Left ventricle myocardium inferior (tissue), 1 donor: ENCODE measurements at places on chromosomes 7 and 10.

GRCh38 chr7:82395147-82395546 lies 48.4 kb downstream of the CACNA2D1 start:
- H3K27ac ChIP-seq: no peak overlapping the region
- H3K4me3 ChIP-seq: no peak overlapping the region
- H3K36me3 ChIP-seq: no peaks in the 10 kb centered on the region
- H3K4me1 ChIP-seq: peaks cover 54% of the 10 kb centered on the region

DNA sequence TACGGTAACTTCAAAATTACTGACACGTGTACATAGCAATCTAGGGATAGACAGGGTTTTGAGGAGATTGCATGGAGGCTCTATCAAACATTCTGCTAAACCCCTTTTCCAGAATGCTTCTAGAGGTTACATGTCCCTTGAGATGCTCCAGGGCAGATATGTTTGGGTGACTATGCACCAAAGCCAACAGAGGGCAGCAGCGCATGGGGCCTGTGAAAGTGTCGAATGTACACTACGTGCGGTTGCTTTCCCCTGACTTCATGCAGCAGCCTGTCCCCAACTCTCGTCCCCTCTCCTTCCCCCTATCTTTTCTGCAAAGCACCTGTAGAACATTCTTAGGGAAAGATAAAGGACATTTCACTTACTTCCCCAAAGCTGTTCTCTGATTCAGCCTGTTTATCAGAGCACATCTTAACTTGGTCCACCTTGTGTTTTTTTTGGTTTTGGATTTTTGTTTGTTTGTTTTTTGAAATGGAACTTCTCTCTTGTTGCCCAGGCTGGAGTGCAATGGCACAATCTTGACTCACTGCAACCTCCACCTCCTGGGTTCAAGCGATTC lies 90.2 kb downstream of the UBE3C start:
- H3K4me3 ChIP-seq: no peak overlapping the region
- no peak overlapping the region for H3K27ac ChIP-seq
- H3K4me1 ChIP-seq: peaks cover 10% of the 10 kb centered on the region
- peaks cover 69% of the 10 kb centered on the region for H3K36me3 ChIP-seq

- peaks cover 4% of the 10 kb centered on the region for H3K4me1 ChIP-seq
Observed at GRCh38 chr7:86968618-86969017, 90.8 kb downstream of the ELAPOR2 start.

GRCh38 chr7:5578495-5578894 lies 154.9 kb upstream of the TNRC18 start:
- no peaks in the 10 kb centered on the region for H3K27me3 ChIP-seq
- no peak overlapping the region for H3K27ac ChIP-seq
- DNase-seq: no peak
- peaks cover 30% of the 10 kb centered on the region for H3K4me1 ChIP-seq
- no peak overlapping the region for H3K4me3 ChIP-seq

GRCh38 chr7:39623732-39624441 lies 515 bp downstream of the RALA start:
- peak overlapping the region; percentile 93 for H3K27ac ChIP-seq
- H3K4me3 ChIP-seq: peak overlapping the region; percentile 93
- H3K36me3 ChIP-seq: no peaks in the 10 kb centered on the region
- no peaks in the 10 kb centered on the region for H3K27me3 ChIP-seq

DNA sequence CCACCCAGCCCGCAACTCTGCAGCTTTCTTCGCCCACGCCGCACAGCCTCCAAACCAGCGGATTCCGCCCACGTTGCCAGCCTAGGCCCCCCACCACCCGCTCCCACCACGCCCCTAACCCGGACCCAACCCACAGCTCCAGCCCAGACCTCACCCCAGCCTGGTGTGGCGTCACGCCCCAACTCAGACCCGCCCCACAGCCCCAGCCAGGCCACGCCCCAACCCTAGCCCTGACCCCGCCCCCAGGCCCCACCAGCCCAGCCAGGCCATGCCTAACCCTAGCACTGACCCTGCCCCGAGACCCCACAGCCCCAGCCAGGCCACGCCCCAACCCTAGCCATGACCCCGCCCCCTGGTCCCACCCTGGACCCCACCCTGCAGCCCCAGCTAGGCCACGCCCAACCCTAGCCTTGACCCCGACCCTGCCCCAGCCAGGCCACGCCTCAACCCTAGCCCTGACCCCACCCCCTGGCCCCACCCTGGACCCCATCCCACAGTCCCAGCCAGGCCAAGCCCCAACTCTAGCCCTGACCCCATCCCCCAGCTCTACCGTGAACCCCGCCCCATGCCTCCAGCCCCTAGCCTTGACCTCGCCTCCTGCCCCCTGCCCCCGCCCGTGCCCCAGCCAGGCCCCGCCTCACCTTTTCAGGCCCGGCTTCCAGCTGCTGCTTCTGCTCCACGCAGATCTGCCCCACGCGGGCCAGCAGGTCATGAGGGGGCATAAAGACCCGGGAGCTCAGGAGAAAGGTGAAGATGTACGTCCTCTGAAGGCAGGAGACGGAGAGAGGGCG lies 64.0 kb downstream of the RASGEF1A start:
- H3K36me3 ChIP-seq: no peaks in the 10 kb centered on the region
- H3K27me3 ChIP-seq: peaks cover 46% of the 10 kb centered on the region
- DNase-seq: peak; percentile 38
- peak overlapping the region; percentile 58 for H3K4me3 ChIP-seq
- H3K27ac ChIP-seq: no peak overlapping the region

DNA sequence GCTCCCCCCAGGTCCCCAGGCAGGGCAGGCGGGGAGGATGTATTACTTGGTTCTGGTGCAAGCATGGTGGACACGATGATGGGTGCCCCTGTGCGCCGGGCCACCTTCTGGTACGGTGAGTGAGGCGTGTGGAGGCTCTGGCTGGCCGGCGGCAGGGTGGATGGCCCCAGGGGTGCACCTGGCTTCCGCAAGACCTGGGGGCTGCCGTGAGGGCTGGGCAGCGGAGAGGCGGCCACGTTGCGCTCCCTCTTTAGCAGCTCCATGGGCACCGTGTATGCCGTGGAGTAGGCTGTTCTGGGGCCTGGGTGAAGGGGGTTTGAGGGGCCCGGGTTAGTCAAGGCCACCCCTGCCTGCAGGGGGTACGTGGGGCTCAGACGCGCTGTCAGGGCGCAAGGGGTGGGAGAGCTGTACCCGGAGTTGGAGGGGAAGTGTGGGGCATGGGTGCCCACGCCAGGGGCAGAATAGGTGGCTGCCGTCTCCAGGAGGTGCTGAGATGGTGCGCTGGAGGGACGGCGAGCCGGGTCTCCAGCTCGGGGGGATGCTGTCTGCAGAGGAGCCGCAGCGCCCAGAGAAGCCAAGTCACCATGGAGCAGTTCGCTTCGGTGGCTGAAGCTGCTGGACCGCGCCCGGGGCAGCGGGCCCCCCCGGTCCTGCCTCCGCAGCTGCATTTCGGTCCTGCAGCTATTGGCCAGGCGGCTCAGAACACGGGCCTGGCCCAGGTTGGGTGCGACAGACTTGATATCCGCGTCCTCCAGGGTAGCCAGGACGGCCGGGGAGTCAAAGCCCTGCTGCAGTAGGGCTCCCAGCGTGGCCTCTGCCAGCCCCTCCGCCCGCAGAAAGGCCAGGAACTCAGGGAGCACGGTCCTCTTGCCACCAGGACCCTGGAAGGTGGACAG lies 84.4 kb downstream of the ZRANB1 start:
- peaks cover 89% of the 10 kb centered on the region for H3K4me1 ChIP-seq
- no peak for DNase-seq
- H3K36me3 ChIP-seq: peaks cover 8% of the 10 kb centered on the region
- H3K27me3 ChIP-seq: no peaks in the 10 kb centered on the region

DNA sequence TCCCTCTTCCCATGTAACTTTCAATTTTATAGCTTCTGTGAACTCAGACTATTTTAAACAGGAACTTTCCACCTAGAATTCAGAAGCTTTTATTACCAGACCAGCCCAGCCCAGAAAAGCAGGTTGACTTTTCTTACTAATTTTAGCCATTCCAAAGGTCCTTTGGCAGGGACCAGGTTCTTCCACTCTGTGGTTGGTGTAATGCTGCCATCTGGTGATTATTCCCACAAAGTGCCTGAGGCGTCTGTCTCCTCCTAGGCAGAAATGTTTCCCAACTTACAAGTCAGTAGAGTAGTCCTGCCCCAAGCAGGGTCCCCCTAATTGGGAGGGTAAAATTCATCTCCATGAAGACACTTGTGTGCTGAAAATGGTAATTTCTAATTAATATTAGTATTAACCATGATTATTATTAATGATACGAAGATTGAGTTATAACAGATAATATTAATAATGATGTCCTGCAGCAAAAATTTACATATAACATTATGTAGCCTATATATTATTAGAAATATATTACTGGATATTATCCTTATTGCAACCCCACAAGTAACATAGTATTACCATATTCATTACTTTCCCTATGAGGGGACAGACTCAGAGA lies 53.0 kb upstream of the PPP1R17 start:
- H3K4me1 ChIP-seq: peaks cover 5% of the 10 kb centered on the region
- no peak overlapping the region for H3K4me3 ChIP-seq
- H3K36me3 ChIP-seq: no peaks in the 10 kb centered on the region
- no peak overlapping the region for H3K27ac ChIP-seq
- no peaks in the 10 kb centered on the region for H3K27me3 ChIP-seq
- no peak for DNase-seq

DNA sequence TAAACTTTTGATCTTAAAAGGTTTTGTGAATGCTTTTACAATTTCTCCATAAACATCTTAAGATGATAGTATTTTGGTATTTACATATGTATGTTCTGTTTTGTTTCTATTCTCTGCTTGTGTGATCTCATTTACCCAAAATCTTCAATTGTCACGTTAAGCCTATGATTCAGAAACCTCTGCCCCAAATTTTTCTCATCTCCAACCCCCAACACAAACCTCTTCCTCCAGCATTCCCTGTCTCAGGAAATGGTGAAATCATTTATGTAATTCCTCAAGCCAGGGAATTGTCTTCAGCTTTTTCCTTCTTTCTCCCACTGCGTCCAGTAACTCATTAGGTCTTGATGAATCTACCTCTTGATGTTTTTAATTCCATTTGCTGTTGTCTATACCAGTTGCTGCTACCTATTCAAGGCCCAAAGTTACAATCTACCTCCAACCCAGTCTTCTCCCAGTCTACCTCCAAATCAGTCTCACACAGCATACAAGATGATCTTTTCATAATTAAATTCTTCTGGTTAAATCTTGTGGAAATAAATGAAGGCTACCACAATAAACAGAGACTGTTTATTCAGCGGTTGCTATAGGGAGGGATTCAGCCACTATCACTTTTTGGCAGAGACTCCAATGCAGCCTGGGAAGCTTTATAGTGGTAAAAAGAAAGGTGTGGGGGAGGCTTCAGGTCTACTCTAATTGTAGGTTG lies 5.8 kb downstream of the CFAP69 start:
- H3K27ac ChIP-seq: no peak overlapping the region
- peaks cover 17% of the 10 kb centered on the region for H3K4me1 ChIP-seq
- H3K4me3 ChIP-seq: no peak overlapping the region
- no peak for DNase-seq
- H3K36me3 ChIP-seq: no peaks in the 10 kb centered on the region

DNA sequence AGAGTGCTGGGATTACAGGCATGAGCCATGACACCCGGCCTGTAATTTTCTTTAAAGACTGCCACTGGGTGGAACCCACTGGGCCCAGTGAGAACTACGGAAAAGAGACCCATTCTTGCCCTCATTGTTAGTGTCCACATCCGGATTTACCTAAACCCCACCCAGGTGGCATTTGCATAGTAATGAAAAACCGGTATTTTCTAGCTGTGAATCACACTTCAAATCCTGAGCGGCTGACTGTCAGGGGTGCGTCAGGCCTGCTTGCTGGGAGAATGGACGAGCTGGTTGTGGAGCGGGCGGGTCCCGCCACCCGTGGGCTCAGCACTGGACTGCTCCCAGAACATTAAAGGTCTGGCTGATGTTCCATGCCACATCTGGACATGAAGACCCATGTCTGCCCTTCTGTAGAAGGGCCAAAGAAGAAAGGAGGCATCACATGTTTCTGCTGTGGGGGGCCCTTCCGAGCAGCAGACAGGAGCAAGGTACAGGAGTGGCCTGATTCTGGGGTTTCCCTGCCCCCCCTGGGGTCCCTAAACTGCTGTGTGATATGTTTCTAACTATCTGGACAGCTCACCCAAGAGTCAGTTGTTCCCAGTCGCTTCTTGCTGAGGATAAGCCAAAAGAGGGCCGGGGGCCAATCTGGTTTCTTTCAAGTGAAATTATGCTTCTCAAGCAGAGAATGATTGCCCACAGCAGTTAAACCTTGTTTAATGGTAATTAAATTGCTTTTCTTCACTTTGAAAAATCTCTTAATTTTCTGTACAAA lies 46.4 kb downstream of the KIAA1217 start:
- no peaks in the 10 kb centered on the region for H3K36me3 ChIP-seq
- no peak overlapping the region for H3K4me3 ChIP-seq
- no peaks in the 10 kb centered on the region for H3K27me3 ChIP-seq
- H3K4me1 ChIP-seq: peaks cover 86% of the 10 kb centered on the region
- H3K27ac ChIP-seq: peak overlapping the region; percentile 67
- no peak for DNase-seq

DNA sequence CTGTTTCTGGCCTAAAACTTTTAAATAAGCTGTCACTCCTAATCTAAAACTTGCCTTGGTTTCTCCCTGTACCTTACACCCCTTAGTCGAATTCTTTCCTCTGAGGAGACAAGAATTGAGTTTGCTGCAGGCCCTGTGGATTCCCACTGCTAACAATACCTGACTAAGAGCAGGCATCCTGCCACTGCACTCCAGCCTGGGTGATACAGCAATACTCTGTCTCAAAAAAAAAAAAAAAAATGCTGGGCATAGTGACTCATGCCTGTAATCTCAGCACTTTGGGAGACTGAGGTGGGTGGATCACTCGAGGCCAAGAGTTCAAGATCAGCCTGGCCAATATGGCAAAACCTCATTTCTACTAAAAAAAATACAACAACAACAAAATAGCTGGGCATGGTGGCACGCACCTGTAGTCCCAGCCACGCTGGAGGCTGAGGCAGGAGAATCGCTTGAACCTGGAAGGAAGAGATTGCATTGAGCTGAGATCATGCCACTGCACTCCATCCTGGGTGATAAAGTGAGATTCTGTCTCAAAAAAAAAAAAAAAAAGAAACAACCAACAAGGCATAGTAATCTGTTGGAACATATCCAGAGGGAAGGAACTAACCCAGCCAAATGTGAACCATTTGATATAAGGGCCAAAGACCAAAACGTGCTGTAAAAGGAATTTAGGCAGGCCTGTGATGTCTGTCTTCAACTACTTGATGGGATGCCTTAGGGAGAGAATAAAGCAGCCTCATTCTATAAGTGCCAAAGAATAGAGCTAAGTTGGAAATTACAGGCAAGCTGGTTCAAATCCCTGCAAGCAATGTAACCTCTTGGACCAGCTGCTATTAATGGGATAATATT lies 732.7 kb upstream of the AUTS2 start:
- DNase-seq: no peak
- H3K27me3 ChIP-seq: peaks cover 20% of the 10 kb centered on the region
- no peak overlapping the region for H3K4me3 ChIP-seq
- H3K27ac ChIP-seq: no peak overlapping the region

DNA sequence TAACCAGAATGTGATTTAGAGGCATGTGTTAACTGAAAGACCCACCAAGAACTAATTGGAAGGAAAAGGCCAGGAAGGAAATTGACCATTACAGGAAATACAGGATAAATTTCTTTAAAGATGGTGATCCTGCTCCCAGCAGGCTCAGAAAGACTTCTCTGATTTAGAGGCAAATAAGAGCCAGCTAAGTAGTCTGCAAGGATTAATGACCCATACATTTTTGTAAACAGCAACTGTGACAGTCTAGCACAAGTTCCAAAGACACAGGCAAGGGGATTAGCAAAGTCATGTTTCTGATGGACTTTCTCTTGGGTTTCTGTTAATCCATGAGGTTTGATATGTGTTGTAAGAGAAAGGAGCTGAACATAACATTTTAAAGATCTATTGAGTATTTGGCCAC lies 425.0 kb downstream of the HTR7 start:
- no peaks in the 10 kb centered on the region for H3K4me1 ChIP-seq
- no peak overlapping the region for H3K27ac ChIP-seq
- H3K4me3 ChIP-seq: no peak overlapping the region
- H3K36me3 ChIP-seq: no peaks in the 10 kb centered on the region
- DNase-seq: no peak
- no peaks in the 10 kb centered on the region for H3K27me3 ChIP-seq
